ENCODE measurements at places on chromosomes 5 and 9. TPM values are rescaled to one million over a fixed set of nuclear protein-coding genes. Genes with fewer than 3 reads are reported as not detected.

DNA sequence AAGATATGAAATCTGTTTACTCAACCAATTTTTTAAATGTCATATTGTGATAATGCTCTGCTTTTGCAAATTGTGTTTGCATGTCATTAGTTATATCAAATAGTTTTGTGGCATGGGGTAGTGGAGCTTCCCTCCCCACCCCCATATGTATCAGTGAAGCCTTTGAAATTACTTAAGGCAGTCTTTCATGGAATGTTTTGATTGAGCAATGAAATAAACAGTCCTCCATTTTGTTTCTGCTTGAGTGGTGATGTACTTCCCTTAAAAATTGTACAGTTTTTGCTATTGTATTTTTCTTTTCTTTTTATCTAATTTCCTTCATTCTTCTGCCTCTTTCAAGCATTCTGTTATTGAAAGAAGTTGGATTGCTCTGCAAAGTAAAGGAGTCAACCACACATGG lies 3.5 kb downstream of the SOWAHA start:
- peak; percentile 46 for DNase-seq
- H3K36me3 ChIP-seq = no peaks in the 10 kb centered on the region
- peaks cover 29% of the 10 kb centered on the region for H3K27me3 ChIP-seq
- peaks cover 33% of the 10 kb centered on the region for H3K4me1 ChIP-seq
- H3K27ac ChIP-seq = peak overlapping the region; percentile 61

GRCh38 chr9:109012009-109012875 lies 1.1 kb downstream of the CTNNAL1 start:
- H3K27ac ChIP-seq = peak overlapping the region; percentile 55
- peak overlapping the region; percentile 71 for H3K4me3 ChIP-seq

- no peaks in the 10 kb centered on the region for H3K36me3 ChIP-seq
- no peak overlapping the region for H3K27ac ChIP-seq
- H3K4me1 ChIP-seq = no peaks in the 10 kb centered on the region
- H3K4me3 ChIP-seq = no peak overlapping the region
- no peaks in the 10 kb centered on the region for H3K27me3 ChIP-seq
These were observed 593.1 kb downstream of the IRX1 start for GRCh38 chr5:4188704-4189103.

Gene HAVCR1
- polyA plus RNA-seq = 0.48 TPM

- no peak overlapping the region for H3K4me3 ChIP-seq
- H3K27me3 ChIP-seq = no peaks in the 10 kb centered on the region
- no peak for DNase-seq
- H3K4me1 ChIP-seq = no peaks in the 10 kb centered on the region
These were observed 39.3 kb upstream of the F2RL2 start for GRCh38 chr5:76662521-76662920.

DNA sequence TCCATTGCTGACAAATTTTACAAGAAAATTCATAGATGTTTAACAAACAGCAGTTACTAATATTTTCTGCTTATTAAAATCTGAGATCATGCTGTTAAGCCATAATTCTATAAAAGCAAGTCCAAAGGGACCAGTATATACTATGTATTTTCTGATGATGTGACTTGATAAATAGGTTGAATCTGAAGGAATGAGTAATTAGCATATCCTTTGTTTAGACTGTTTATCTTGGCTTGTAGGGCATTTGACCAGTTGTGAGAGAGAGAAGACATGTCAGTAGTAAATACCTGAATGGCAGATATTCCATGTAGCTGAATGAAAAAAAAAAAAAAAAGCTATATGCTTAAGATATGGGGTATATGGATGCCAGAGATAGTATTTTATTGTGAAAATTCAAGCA lies 14.6 kb downstream of the CPEB4 start:
- H3K27me3 ChIP-seq = no peaks in the 10 kb centered on the region
- no peak overlapping the region for H3K27ac ChIP-seq
- H3K36me3 ChIP-seq = peaks cover 2% of the 10 kb centered on the region
- H3K4me3 ChIP-seq = no peak overlapping the region

Measured in large intestine (tissue), 12 donors.